ENCODE measurements at places on chromosomes 5 and 9. TPM values are rescaled to one million over a fixed set of nuclear protein-coding genes. Genes with fewer than 3 reads are reported as not detected.

Gene KLF4
- total RNA-seq: 209 TPM

Gene CAVIN4
- total RNA-seq: not detected

Gene SEMA4D
- 14.7 TPM for total RNA-seq

- DNase-seq: peak; percentile 59
Observed at GRCh38 chr9:70049672-70050271, 6.1 kb downstream of the MAMDC2 start.

DNA sequence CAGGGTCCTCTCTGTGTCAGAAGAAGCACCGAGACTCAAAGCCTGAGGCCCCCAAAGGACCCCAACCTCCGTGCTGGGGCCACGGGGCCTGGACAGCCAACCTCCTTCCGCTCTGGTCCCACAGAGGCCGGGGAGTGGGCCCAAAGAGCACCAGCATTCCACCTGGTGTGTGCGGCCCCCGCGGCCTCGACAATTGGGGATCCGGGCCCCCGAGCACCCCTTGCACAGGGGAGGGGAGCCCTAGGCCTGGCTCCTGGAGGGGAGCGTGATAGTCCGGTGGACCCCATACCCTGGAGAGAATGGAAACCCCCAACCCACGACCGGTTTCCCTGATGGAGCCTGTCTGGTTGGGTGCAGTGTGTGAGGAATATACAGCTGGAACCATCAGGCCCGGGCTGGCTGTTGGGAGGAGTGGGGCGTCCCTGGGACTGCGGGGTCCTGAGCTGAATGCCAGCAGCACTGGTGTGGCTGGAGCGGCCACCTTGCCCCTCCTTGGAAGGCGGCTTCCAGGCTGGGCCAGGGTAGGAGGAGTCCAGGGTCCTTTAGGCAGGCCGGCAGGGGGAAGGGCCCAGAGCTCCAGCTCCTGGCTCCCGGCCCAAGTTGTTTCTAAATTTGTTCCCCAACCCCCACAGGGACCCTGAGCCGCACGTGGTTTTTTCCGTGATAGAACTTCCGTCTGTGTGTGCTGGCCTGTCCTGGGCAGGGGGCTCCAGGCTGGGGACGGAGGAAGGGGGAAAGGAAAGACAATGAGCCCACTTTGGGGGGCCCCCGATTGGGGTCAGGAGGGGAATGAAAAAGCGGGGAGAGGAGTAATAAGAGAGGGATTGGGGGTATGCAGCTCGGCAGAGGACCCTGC, 825 bp upstream of the TOR4A start:
- peak; percentile 84 for DNase-seq

- DNase-seq: no peak
Observed at GRCh38 chr9:5712651-5713390, 83.9 kb downstream of the RIC1 start.

GRCh38 chr9:126125992-126126409, 200.6 kb upstream of the MVB12B start:
- no peak for DNase-seq

DNA sequence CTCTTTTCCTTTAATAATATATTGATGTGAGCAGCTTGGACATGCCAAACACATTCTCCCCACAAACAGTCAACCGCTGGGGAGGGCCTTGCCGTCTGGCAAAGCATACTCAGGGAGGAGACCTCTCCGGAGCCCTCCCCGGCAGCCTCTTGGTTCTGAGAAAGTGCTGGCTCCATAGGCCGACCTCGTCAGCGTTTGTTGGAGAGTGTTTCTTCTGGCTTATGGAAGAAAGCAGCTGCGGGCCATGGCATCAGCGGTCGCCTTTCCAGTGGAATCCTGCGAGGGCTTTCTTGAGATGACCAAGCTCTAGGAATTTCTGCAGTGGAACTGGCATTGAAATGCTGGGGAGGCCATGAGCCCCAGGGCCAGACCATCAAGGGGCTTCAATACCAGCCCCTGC, 405.7 kb upstream of the IRX4 start:
- DNase-seq: no peak

GRCh38 chr5:5298841-5299541, 123.5 kb upstream of the ICE1 start:
- DNase-seq: no peak

DNA sequence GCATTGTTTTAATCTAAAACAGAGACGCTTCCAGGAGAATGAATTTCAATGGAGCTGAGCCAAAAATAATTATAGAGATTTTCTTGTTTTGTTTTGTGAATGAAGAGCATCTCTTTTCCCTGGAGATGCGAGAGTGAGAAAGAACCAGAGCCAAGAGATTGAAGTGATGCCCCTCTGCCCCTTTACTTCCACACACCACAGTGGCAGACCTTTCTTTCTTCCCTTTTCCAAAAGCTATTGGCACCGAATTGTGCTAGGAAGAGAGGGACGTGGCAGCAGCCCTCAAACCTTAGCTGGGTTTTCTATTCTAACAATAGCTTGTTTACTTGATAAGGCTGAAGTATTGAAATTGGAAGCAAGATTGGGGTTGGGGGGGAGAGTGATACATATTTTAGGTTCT, 133.0 kb upstream of the TMEM161B start:
- DNase-seq: no peak

DNA sequence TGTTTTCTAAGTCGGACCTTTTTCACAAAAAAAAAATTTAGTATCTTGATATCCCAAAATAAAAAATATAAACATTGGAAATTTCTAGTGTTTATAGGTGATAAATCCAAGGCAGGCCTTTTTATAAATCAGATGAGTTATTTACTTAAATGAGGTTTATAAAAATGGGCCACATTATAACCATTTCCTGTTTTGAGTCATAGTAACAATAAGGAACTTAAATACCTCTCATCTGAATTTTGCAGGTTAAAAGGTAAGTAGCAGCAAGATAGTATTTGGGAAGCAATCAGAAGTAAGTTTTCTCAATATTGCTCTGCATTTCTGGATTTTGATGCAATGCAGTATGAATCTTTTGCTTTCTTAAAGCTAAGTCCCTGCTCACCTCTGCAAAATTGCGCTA, 3.9 kb downstream of the SPTAN1 start:
- DNase-seq: no peak

DNA sequence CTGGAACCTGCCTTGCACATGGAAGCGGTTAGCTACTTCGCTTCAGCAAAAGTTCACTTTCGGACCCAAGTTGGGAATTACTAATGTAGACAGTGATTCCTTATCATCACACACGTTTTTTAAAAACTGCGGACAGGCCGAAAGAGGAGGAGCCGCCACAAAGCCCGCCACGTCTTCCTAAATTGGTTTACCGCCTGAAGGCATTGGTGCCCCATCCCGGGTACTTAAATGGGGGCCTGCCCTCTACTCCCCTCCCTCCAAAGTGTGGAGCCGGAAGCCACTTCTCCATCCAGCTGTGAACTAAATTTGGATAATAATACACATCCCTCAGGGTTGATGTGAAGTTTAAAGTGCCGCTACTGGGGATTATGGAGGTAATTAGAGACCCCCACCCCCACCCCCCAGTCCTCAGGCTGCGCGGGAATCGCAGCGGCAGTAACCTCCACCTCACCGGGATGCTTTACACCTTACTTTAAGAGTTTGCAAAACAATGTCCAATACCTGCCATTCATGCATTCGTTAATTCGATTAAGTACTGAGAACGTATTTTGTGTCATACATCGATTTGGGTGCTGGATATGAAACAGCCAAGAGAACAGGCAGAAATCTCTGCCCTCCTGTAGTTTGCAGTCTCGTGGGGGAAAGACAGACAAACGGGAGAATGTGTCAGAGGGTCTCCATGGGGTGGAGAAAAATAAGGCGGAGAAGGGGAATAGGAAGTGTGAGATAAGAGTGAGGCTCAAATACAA, 937 bp upstream of the MACROH2A1 start:
- no peak for DNase-seq

DNA sequence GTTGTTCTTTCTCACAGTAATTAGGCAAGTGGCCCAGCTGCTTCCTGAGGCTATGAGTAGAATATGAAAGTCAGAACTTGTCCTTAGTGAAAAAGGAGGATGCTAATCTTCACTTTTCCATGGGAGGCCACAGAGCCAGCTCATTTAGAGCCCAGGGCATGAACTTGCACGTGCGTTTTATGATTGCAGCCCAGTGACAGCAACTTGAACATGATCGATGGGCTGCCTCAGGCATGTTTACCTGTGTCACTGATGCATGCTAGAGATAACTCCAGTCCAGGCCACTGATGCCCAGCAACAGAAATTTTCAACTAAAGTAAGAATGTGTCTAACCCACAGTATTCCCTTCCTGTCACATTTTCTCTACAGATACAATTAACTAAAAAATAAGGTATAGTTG, 179.3 kb downstream of the CTNND2 start:
- no peak for DNase-seq

All from colonic mucosa (tissue), 4 donors.